Right cardiac atrium (tissue), 5 donors: ENCODE measurements at places on chromosomes 5 and 9. TPM values are rescaled to one million over a fixed set of nuclear protein-coding genes. Genes with fewer than 3 reads are reported as not detected.

The FAM120AOS gene
- 43.3 TPM for total RNA-seq

The TBCA gene
- total RNA-seq: 138 TPM

The TMC1 gene
- not detected for total RNA-seq

The ROR2 gene
- total RNA-seq: 33.7 TPM

The IL9 gene
- not detected for total RNA-seq

The SPINK4 gene
- total RNA-seq: not detected

The PDLIM4 gene
- total RNA-seq: 47.8 TPM

The PCDHGB4 gene
- 5.5 TPM for total RNA-seq

The PCDHGA8 gene
- 4.0 TPM for total RNA-seq

The ORM2 gene
- not detected for total RNA-seq

The SLC6A18 gene
- not detected for total RNA-seq

The NFIB gene
- 134 TPM for total RNA-seq

The SCAI gene
- total RNA-seq: 4.9 TPM

The C9 gene
- total RNA-seq: not detected
